Esophagus squamous epithelium (tissue), 5 donors: ENCODE measurements at places on chromosomes 11 and 22.
A peak's percentile ranks its signal among the peaks of the same experiment; 100 is the strongest.

DNA sequence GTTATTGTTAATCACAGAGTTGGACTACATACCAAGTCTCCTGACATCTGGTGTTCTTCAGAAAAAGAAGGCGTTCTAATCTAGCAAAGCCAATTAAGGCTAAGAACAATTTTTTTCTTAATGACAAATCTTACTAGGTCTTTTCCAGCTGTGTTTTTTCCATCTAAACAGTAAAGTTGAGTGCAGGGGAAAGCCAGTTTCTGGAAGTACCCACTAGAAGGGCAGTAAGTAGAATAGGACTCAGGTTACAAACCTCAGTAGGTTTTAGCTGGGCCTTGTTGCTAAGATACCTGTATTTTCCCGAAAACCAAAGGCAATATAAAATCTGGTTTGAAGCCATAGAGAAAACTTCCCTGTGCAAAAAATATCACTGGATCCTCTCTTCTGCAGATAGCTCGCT lies 351.9 kb downstream of the ETS1 start:
- no peak for DNase-seq

GRCh38 chr11:129996113-129996870 lies 6.3 kb downstream of the PRDM10 start:
- no peak for DNase-seq

DNA sequence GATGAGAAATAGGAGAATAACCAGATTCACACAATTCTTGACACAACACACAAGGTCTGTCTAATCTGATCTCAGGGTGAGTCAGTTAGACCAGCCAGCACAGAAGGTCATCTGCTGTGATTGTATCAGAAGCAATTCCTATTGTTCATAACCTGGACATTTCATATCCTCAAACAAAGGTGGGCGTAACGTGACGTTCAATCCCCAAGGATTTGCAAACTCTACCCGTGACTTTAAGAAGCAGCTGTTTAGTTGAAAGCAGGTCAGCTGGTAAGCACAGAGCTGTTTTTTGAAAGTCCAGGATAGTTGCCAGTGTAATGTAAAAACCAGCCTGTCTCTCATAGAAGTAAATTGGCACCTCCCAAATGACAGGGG lies 385.1 kb downstream of the DCDC1 start:
- no peak for DNase-seq

DNA sequence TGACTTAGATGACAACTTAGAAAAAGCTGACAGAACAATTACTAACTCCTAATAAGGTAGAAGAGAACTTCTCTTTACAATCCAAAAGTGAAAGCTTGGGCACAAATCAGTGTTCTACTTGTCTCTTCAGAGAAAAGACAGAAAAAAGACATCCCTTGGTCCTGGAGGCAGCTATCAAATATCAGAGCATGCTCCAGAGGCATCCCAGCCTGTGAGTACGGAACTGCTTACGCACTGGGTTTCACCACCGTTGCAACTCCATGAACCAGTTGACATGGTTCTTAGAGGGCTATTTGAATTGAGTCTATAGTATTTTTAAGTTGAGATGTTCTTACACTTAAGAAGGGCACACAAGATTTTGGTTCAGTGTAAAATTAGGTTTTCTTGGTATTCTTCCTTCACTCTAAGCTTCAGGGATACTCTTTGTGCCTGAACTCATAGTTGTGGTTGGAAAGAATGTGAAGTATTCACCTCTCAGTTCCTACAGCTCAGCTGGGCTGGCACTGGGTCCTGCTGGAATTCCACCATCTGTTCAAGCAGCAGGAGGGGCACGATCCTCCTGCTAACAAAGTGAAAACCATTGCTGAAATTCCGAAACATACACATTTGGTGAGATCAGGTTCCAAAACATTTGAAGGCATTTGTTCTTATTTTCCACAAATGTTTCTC lies 6.3 kb downstream of the AKIP1 start:
- no peak for DNase-seq

DNA sequence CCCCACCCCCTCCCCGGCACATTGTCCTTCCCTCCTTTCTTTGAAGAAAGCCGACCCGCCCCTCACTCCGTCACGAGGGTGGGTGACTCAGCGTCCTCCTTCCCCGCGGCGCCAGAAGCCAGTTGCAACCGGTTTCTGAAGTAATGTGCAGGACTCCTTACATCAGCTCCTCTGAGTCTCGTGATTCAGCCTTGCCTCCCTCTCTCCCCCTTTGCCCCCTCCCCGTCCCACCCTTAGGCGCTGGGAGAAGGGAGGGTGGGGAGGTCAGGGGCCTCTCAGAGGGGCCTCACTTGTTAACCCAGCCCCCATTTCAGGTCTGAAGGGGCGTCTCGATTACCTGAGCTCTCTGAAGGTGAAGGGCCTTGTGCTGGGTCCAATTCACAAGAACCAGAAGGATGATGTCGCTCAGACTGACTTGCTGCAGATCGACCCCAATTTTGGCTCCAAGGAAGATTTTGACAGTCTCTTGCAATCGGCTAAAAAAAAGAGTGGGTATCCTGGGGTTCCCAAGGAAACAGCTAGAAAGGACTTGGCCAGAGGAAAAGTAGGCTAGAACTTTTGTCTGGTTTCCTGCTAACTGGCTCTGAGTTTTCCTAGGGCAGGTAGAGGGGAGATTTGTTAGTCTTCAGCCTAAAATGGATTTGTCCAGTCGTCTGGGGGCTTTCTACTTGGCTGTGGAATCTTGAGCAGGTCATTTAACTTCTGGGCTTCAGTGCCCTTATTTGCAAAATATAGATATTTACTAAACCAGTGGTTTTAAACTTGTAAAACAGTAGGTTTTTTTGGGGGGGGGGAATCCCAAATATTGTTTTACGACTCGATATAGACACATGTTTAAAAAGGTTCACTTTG lies 1.1 kb downstream of the SLC3A2 start:
- peak; percentile 80 for DNase-seq

DNA sequence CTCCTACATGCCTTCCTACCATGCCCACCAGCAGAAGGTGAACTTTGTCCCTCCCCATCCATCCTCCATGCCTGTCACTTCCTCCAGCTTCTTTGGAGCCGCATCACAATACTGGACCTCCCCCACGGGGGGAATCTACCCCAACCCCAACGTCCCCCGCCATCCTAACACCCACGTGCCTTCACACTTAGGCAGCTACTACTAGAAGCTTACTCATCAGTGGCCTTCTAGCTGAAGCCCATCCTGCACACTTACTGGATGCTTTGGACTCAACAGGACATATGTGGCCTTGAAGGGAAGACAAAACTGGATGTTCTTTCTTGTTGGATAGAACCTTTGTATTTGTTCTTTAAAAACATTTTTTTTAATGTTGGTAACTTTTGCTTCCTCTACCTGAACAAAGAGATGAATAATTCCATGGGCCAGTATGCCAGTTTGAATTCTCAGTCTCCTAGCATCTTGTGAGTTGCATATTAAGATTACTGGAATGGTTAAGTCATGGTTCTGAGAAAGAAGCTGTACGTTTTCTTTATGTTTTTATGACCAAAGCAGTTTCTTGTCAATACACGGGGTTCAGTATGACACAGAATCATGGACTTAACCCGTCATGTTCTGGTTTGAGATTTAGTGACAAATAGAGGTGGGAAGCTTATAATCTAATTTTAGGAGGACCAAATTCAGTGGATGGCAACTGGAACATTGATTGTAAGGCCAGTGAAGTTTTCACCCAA lies 56.1 kb downstream of the KCNJ1 start:
- no peak for DNase-seq

- no peak for DNase-seq
These were observed 1.4 kb downstream of the LMNTD2 start for GRCh38 chr11:559020-559620.

DNA sequence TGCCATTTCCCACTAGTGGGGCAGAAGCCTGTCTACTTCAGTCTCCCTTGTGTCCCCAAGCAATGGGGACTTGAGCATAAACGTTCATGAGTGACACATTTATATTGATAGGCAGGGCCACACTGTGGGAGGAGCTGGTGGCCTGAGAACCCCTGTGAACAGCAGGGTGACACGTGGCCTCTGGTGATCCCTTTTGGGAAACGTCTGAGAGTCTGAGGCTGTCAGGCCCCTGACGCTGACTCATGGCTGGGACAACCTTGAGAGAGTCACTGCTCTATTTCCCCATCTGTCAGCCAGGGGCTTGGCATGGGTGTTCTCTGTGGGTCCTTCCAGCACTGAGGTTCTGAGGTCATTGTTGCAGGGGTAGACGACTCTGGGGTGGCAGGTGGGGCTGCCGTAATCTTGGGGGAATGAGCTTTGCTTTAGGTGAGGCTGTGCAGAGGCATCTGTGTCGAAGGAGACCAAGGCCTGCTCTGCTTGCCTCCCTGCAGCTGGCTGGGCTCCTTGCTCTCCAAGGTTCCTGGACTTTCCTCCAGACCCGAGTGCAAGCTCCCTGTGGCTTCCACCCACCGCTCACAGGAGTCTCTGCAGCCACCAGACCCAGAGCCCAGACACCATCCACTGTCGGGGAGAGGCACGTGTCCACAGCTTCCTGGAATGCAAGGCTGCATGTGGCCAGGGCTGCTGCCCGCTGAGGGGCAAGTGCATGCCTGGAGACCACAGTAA lies 54.7 kb downstream of the SMIM38 start:
- no peak for DNase-seq

GRCh38 chr11:112734207-112734606 lies 227.0 kb upstream of the NCAM1 start:
- DNase-seq: no peak

- DNase-seq: no peak
These were observed 2.1 kb upstream of the CARNS1 start for GRCh38 chr11:67413266-67413849.

- DNase-seq: no peak
These were observed 7.6 kb upstream of the CACNA1I start for GRCh38 chr22:39562839-39563489.

DNA sequence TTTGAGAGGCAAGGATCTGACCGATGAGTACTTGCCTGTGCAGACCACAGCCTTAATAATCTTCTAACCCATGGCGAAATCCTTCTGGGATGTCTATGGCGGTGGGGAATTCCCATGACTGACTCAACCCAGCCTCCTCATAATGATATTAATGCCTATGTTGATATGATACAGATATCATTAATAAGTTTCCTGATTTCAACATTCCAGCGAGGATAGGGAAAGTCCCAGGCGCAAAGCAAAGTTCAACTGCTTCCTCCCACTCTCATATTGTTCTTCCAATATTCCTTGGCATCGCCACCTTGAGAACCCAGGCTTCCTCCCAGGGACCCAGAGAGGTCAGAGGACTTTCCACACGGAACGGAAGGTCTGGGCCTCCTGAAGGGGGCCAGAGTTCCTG lies 110.3 kb upstream of the TMEM45B start:
- no peak for DNase-seq

DNA sequence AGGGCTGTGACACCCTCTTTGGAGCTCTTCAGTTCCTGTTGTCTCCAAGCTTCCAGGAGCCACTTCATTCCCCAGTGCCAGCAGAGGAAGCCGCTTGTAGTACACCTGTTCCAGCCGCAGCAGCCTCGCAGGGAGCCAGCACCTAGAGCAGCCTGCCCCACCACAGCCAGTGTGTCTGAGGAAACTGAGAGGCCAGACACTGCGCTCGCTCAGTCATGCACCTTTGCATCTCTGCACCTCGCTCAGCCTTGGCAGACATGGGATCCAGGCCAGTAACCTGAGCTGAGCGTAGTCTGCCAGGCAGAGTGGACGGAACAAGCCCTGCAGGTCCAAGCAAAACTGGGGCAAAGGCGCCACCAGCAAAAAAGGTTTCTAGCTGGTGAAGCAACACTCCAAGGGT lies 1072.1 kb downstream of the JRKL start:
- no peak for DNase-seq

DNA sequence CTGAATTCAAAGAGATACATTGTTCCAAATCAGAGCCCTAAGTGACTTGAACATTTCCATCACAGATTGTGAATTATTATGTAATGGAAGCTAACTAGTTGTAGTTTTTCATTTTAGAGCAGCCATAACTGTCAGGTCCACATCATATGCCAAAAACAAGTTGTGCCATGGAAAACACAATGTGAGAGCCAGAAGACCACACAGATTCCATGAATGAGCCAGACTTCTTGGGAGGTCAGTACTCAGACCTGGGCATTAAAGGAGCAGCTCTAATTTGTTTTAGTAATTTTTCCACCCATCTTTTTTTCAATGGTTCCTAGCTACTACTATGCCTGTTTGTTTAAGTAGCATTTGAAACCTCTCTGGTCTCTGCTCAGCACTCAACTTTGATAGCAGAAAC lies 279.4 kb downstream of the FAT3 start:
- no peak for DNase-seq

- DNase-seq: no peak
These were observed 37.3 kb upstream of the CCDC134 start for GRCh38 chr22:41762980-41763779.

DNA sequence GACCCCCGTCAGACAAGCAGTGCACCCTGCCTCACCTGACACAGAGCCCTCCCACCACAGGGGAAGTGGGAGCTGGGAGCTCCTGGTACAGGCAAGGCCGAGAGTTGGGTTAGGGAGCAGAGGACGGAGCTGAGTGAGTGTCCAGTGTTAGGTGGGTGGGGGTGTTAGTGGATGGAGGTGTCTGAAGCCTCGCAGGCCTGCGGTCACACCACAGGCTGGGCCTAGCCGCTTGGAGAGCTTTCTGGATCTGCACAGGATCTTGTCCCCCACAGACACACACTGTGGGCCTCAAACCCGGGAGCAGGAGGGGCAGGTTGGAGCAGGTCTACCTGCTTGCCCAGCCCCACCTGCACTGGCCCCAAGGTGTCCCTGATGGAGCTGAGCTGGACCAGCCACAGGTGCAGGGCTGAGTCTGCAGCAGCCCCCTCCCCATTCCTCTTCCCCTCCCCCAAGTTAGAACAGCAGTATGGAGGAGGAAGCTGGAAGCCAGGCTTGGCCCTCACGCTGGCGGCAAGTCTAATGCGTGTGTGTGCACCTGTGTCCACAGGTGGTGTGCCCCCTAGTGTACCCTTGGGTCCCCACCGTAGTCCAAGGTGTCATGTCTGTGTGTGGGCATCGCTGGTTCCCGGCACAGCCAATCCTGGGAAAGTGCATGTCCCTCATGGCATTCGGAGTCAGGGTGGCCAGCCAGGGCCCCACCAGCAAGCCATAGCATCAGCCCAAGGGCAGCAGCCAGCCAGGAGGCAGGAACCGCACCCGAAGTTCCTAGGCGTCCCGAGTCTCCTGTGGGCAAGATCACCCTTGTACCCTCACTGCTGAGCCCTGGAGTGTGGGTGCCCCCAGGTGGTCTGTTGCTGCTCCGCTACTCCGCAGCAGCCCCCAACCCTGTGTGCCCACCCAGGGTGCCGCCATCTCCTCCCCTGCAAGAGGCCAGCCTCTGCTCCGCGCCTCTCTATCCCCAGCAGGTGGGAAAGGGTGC lies 2.0 kb upstream of the GATD1 start:
- DNase-seq: no peak

GRCh38 chr22:50578776-50579310 lies 616 bp upstream of the CPT1B start:
- DNase-seq: no peak
